CD8-positive, alpha-beta memory T cell (primary cell): ENCODE measurements at places on chromosomes 1 and 21.

GRCh38 chr1:172375211-172375631, 45.3 kb upstream of the C1orf105 start:
- no peak overlapping the region for H3K4me3 ChIP-seq
- peaks cover 11% of the 10 kb centered on the region for H3K4me1 ChIP-seq
- H3K36me3 ChIP-seq = no peaks in the 10 kb centered on the region
- no peaks in the 10 kb centered on the region for H3K27me3 ChIP-seq

DNA sequence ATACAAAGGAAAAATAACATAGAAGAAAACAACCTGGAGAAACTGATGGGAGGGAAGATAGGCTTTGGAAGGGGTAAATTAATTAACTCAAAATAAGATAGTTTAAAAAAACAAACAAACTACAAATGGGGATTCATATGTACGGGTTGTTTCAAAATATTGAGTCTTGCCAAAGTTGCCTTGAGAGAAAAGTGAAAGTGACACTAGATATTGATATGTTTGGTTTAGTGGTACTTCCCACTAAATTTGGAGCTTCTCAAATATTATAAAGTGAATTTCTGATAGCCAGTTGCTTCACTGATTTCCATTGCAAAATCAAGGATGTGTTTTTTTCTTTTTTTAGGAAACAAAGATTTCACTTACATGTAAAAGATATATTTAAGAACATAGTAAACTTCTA, 149.5 kb upstream of the RUNX1 start:
- no peak overlapping the region for H3K27ac ChIP-seq
- H3K27me3 ChIP-seq = no peaks in the 10 kb centered on the region
- no peaks in the 10 kb centered on the region for H3K4me1 ChIP-seq
- no peak for DNase-seq
- no peak overlapping the region for H3K4me3 ChIP-seq

DNA sequence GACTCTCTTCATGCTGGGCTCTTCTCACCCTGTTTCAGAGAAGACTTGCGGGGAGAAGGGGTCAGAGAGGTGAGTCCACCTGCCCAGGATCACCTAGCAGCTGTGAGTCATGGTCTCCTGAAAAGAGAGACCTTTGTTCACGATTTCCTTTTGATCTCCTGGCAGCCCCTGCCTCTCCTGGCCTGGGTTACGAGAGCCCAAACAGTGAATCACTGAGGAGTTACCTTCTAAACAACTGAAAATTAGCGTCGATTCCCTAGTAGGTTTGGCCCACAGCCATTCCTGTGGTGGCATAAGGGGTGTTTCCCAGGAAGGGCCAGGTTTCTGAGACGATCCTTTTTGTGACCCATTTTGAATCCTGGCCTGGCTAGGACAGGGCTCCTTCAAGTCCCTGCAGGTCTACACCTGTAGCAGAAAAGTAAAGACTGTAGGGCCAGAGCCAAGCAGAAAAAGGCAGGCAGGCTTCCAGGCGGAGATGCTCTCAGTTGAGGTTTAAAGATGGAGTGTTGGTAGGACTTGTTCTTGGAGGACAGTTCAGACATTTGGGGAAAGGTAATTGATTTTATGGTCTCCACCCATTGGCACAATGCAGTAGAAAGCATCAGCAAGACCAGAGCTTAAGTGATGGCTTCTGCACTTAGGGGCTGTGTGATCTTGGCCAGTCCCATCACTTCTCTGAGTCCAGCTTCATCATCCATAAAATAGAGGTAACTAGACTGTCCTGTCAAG, 2.1 kb upstream of the PLA2G2E start:
- H3K4me3 ChIP-seq = no peak overlapping the region
- no peak overlapping the region for H3K27ac ChIP-seq

GRCh38 chr1:220594356-220594755, 66.4 kb downstream of the MARK1 start:
- H3K4me1 ChIP-seq = no peaks in the 10 kb centered on the region
- no peak overlapping the region for H3K27ac ChIP-seq
- H3K4me3 ChIP-seq = no peak overlapping the region
- no peaks in the 10 kb centered on the region for H3K36me3 ChIP-seq
- no peak for DNase-seq

DNA sequence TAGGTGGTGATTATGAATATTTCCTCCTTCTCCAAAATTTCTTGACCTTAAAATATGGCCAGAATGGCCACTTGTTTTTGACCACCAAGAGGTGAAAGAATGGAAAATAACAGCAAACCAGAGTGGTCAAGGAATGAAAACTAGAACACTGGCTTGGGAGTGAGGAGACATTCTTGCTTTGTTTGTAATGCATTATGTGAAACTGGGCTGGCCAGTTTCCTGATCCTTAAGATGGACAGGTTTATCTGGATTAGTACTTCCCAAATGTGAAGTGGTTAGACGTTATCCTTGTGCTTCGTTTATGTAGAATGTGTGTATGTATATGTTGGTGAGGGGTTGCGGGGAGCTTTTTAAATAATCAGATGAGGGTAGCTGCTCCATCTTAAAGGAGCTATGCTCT, 12.8 kb downstream of the PLA2G4A start:
- H3K27me3 ChIP-seq = no peaks in the 10 kb centered on the region
- DNase-seq = no peak
- H3K4me1 ChIP-seq = no peaks in the 10 kb centered on the region
- no peaks in the 10 kb centered on the region for H3K36me3 ChIP-seq
- H3K27ac ChIP-seq = no peak overlapping the region

DNA sequence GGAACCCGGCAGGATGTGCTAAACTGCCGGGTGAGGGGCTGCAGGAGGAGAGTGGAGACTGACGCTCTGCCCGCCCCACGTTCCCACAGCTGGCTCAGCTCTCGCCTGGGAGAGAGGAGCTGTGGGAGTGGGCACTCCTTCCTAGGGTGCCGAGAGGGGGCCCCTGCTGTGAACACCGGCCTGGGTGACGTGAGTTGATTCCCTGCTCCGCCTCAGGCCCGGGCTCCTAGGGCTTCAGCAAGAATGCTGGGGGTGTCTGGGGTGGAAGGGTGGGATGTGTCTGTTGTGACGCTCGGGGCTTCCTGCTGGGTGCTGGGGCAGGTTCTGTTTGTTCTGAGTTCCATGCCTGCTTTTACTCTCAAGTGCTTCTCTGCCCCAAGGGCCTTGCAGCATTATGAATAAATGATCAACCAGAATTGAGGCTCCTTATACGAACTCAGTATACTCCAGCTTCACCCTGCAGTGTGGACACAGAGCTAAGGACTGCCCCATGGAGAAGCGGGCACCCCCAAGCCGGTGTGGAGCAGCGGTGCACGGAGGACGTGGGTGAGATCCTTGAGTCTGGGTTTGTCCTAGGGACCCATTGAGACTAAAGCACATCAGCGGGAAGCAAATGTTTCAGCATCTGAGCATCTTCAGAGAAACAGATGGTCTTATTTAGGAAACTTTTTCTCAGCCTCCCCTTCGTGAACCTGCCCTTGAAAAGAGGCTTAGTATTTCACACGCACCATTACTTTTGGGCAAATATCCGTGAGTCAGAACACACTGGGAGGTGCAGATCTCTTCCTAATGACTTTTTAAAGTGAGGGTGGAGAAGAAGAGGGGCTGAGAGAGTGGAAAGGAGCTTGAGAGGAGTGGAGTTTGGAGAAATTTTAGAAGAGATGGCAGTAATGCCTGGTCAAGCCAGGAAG, 41.7 kb downstream of the SYT6 start:
- no peak for DNase-seq
- H3K27ac ChIP-seq = no peak overlapping the region
- no peaks in the 10 kb centered on the region for H3K4me1 ChIP-seq
- no peaks in the 10 kb centered on the region for H3K27me3 ChIP-seq
- H3K36me3 ChIP-seq = no peaks in the 10 kb centered on the region
- H3K4me3 ChIP-seq = no peak overlapping the region

GRCh38 chr1:155175927-155176371, 2.3 kb downstream of the TRIM46 start:
- no peaks in the 10 kb centered on the region for H3K27me3 ChIP-seq
- no peak for DNase-seq
- no peak overlapping the region for H3K27ac ChIP-seq
- H3K4me3 ChIP-seq = no peak overlapping the region

- H3K4me1 ChIP-seq = no peaks in the 10 kb centered on the region
- no peaks in the 10 kb centered on the region for H3K36me3 ChIP-seq
- no peak overlapping the region for H3K4me3 ChIP-seq
- no peak for DNase-seq
These were observed 425.0 kb downstream of the SMYD3 start for GRCh38 chr1:246081856-246082668.

- DNase-seq = no peak
- no peak overlapping the region for H3K27ac ChIP-seq
- H3K27me3 ChIP-seq = no peaks in the 10 kb centered on the region
- H3K4me3 ChIP-seq = no peak overlapping the region
These were observed 139.2 kb downstream of the PTPRC start for GRCh38 chr1:198778049-198778448.

DNA sequence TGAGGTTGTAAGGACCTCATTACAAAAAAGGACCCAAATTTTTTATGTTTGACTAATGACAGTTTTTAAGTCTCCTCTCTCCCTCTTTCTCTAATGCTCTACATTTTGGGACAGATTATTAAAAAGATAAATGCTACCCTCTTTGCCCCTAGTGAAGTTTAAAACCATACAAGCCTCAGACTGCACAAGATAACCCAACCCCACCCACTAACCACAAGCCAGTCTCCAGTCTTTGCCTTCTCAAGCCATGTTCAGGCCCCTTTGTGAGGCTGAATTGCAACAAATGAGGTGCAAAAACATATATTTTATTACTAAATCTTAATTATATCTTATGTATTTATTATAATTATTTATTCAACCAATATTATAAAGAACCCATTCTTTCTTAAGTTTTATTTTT, 597.2 kb upstream of the BRINP3 start:
- no peaks in the 10 kb centered on the region for H3K27me3 ChIP-seq
- DNase-seq = no peak
- H3K4me3 ChIP-seq = no peak overlapping the region
- no peaks in the 10 kb centered on the region for H3K4me1 ChIP-seq
- no peak overlapping the region for H3K27ac ChIP-seq

DNA sequence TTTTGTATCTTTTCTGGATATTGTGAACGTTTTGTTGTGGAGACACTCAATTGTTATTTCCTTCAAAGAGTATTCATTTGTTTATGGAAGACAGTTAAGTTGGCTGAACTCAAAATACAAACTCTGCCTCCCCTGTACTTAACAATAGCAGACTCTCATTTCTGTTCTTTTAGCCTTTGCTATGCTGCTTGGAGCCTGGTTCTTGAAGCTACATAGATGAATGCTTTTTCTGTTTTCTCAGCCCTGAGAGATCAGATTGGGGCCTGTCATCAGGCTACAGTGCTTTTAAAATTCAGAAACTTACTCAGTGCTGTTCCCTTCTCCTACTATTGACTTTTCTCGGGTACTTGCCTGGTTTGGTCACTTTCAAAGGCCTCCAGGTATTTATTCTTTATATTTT, 215.7 kb upstream of the LYPLAL1 start:
- no peak for DNase-seq
- H3K36me3 ChIP-seq = no peaks in the 10 kb centered on the region
- H3K4me3 ChIP-seq = no peak overlapping the region
- H3K27ac ChIP-seq = no peak overlapping the region

- H3K27me3 ChIP-seq = no peaks in the 10 kb centered on the region
- no peak overlapping the region for H3K4me3 ChIP-seq
- H3K27ac ChIP-seq = no peak overlapping the region
- H3K4me1 ChIP-seq = no peaks in the 10 kb centered on the region
- no peaks in the 10 kb centered on the region for H3K36me3 ChIP-seq
These were observed 153.8 kb upstream of the HMGB4 start for GRCh38 chr1:33709783-33710718.
